ENCODE measurements at places on chromosomes 12 and 14.

- DNase-seq: no peak
Observed at GRCh38 chr14:75066691-75067090, 2.8 kb upstream of the ZC2HC1C start.

DNA sequence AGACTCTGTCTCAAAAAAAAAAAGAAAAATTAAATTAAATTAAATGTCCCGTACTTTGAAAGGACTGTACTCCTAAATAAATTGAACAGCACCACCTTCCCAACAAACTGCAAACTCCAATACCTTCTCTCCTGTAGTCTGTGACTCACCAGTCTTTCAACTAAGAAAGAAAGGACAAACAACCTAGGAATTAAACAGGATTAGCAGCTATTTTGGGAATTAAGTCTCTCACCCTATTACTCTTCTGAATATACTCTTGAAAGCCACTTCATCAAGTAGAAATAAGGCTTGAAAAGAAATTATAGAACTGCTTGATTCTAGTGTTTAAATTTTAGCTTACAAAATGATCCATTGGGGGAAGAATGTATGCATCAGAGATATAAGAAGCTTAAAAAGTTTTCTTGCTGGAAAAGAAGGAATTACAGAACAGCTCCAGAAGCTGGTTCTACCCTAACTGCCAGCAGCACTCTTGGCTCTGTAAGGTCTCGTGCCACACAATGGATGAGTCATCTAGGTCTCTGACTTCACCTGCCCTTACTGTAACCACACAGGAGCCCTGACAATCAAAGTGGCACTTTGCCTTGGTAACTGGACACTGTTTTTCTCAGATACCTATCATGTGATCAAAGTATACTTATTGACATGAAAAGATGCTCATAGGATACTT is 57.0 kb upstream of the CERS5 start:
- DNase-seq: no peak

DNA sequence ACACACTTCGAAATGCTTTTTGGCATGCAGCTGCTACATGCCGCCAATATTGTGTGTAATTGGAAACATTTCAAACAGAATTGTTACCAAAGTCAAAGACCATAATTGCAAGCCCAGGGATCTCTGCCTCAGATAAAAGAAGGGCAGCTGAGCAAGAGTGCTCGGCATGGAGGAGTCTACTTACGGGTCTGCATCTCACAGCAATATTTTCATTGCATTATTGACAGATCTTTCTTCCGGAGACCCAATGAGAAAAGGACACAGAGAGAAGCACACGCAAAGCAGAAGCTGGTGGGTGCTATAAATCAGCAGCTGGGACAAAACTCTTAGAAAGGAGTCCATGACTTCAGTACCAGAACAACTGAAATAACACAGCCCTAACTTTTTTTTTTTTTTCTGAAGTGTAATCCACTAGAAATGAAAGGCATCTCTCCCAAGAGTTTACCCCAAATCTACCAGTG is 4.9 kb downstream of the PRICKLE1 start:
- no peak for DNase-seq

GRCh38 chr12:76272287-76272686 is 75.9 kb downstream of the BBS10 start:
- DNase-seq: no peak

- DNase-seq: no peak
Observed at GRCh38 chr12:12681061-12681765, 14.8 kb downstream of the GPR19 start.

GRCh38 chr12:85836197-85837090 is at the start of gene RASSF9:
Gene RASSF9, minus strand, starts transcription at chr12:85836409. Its CDS starts 208 bp downstream, at chr12:85836201.
- no peak for DNase-seq

DNA sequence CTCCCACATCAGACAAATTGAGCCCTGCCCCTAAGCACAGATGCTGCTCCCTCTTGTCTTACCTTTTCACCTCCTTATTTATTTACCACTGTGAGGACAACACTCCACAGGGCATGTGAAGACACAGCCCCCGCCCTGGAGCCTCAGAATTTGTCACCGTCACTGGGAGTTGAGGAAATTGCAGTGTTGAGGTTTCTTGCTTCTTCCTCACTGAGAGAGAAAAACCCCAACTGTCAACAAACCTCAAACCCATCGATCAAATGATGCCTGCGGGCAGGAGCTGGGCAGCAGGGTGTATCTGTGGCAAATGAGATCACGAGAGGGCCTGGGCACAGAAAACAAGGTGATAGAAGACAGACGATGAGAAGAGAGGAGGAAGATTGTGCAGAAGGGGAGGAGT is 30.5 kb upstream of the PLEKHG3 start:
- no peak for DNase-seq

DNA sequence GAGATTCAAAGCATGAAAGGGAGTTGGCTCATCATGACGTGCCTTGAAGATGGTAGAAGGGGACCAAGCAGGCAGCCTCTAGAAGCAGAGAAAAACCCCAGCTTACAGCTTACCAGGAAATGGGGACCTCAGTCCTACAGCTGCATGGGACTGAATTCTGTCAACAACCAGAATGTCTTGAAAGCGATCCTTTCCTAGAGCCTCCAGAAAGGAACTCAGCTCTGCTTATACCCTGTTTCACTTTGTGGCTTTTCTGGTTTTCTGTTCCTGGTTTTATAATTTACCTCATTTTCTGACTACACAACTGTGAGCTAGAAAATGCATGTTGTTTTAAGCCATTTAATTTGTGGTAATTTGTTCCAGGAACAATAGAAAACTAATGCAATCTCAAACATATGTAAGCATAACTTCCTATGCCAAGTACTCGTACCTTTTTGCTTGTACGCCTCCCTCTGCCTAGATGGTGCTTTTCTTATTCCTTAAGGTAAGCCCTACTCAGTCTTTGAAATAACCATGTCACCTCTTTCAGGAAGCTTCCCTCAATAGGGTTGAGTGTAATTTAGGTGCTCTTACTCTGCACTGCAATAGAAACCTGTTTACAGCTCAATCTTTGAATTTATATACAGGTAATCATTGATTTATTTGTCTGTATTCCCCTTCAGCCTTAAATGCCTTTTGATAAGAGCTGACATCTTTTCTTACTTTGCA is 348.8 kb downstream of the TMEM117 start:
- DNase-seq: no peak

- DNase-seq: no peak
Observed at GRCh38 chr12:6602526-6602925, 4.7 kb downstream of the CHD4 start.

GRCh38 chr12:12837025-12837812 is 24.1 kb downstream of the DDX47 start:
- DNase-seq: peak; percentile 43

DNA sequence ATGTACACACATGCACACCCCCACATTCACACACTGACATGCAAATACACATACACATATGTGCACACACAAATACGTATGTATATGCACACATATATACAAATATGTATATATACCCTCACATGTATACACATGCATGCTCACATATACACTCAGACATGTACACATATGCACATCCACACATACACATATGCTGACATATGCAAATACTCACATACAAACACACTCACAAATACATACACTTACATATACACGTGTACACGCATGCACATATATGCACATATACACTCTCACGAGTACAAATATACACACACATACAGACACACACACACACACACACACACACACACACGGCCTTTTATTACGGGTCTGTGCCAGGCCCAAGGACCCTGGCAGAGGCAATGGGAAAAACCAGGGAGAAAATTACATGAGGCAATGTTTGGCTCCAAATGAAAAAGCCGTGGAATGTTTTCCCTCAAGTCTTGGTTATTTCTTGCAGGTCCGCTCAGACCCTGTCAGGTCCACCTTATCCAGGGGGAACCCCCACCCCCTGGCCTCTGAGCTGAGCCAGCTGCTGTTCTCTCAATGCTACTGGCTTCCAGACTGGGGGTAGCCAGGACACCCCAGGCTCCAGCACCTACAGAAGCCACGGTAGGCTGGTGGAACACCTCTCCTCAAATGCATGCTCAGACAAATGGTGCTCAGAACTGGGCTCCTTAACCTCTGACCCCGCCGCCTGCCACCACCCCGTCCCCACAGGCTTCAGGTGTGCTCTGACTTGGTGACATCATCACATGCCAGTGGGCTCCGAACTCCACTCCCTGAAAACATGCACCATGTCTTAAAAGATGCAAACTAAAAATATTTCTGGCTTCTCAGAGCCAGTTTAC is 54.7 kb downstream of the BCL11B start:
- DNase-seq: no peak

DNA sequence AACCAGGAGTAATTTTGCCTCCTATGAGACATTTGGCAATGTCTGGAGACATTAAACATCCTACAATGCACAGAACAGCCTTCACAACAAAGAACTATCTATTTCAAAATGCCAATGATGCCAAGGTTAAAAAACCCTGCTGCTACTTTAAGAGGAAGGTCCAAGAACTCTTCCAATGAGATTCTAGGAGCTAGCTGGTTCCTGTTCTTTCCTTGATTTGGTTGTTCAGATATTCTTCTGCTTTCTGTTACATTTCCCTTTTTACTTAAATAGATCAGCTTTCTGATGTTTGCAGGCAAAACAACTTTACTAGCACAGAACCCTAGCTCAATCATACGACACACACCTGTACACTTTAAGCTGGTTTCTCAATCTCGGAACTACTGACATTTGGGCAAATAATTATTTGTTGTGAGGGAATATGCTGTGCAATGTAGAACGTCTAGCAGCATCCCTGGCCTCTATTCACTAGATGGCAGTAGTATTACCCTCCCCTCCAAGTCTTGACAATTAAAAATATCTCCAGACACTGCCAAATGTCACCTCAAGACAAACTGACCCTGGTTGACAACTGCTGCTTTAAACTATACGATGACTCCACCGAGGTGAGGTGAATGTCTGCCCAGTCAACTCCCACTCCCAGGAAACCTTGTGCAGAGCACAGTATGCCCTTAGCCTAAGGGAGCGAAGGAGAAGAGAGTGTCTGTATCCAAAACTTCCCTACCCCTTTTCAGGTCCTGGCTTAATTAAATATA is 4.4 kb downstream of the BLTP3B start:
- DNase-seq: no peak

DNA sequence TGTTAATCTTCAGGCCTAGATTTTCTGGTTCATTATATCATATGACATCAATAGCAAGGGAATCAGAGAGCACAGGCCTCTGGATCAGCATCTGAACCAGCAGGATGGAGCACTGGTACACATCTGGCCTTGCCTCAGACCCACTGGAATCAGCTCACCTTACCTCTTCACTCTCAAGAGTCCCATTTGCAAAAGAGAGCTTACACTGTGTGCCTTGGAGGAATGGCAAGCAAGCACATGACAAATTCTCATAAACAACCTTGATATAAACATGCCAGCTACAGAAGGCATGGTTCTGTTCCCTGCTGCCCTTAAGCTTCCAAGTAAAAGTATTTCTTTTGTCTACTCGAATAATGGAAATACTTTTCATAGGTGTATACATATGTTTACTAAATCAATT is 128.6 kb upstream of the CPM start:
- DNase-seq: no peak

GRCh38 chr14:100641274-100641860 is 54.1 kb upstream of the BEGAIN start:
- DNase-seq: no peak

- no peak for DNase-seq
Observed at GRCh38 chr12:32486158-32486557, 86.8 kb downstream of the FGD4 start.

GRCh38 chr12:130650131-130650530 is 66.0 kb downstream of the RIMBP2 start:
- DNase-seq: no peak

Measured in neuronal stem cell (in vitro differentiated cells).